ENCODE measurements at places on chromosomes 1 and 21.

GRCh38 chr1:4394366-4394765 lies 260.0 kb upstream of the AJAP1 start:
- DNase-seq: no peak

DNA sequence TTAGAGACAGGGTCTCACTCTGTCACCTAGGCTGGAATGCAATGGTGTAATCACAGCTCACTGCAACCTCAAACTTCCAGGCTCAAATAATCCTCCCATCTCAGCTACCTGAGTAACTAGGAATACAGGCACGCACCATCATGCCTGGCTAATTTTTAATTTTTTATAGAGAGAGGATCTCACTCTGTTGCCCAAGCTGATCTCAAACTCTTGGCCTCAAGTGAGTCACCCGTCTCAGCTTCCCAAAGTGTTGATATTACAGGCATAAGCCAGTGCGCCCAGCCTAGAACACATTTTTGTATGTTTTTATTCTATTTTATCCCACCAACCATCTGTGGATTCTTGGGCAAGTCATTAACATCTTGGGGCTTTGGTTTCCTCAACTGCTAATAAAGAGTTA lies 100.5 kb downstream of the AK5 start:
- no peak for DNase-seq

GRCh38 chr1:31099293-31100032 lies 33.9 kb upstream of the PUM1 start:
- no peak for DNase-seq

- DNase-seq: no peak
These were observed 363.1 kb downstream of the PLPP3 start for GRCh38 chr1:56216218-56216617.

GRCh38 chr1:74396462-74396861 lies 115.9 kb downstream of the LRRC53 start:
- no peak for DNase-seq

- no peak for DNase-seq
These were observed 62.6 kb upstream of the MACF1 start for GRCh38 chr1:39141925-39142324.

DNA sequence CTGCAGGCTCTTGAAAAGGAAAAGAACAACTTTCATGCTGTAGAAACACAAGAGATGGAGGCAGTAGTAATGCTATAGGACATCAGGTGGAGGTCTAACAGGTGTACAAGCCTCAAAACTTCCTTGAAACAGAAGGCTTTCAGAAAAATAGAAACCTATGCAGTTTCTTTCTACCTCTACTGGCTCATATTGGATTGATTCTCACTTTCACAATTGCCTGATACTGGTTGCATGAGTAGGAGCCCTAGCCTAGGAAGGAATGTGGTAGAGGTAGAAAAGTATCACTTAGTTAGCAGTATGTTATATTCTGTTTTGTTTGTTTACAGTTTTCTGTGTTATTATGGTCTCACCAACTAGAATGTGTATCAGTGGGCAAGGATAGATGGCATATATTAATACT lies 175.4 kb upstream of the GORAB start:
- no peak for DNase-seq

GRCh38 chr1:238406098-238406860 lies 515.6 kb upstream of the ZP4 start:
- DNase-seq: no peak

DNA sequence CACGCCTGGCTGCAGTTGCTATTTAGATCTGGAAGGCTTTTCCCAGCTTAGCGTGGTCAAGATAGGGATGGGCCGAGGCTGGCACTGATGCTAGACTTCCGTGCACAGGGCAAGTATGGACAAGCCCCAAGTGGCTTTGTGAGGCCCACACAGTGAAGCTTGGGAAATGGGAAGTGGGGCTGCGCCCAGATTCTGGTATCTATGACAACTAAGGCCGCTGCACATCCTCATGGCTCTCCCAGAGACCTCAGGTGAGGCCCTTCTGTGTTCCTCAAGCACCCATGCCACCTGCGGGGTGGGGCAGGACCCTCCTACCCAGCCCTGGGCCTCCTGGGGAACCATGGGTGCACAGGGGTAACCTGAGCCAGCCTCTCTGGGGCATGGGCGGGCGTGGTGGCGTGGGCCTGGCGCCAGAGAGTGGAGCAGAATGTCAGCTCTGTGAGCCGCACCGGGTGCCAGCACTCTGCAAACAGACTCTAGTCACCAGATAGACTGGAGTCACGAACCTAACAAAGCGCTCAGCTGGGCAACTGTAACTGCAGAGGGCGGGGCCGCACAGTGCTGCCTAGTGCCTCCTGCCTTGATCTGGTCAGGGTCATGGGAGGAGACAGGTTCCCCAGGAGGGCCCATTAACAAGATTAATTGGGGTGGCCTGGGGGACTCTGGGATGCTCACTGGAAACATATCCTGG lies 46.4 kb downstream of the ELF3 start:
- no peak for DNase-seq

DNA sequence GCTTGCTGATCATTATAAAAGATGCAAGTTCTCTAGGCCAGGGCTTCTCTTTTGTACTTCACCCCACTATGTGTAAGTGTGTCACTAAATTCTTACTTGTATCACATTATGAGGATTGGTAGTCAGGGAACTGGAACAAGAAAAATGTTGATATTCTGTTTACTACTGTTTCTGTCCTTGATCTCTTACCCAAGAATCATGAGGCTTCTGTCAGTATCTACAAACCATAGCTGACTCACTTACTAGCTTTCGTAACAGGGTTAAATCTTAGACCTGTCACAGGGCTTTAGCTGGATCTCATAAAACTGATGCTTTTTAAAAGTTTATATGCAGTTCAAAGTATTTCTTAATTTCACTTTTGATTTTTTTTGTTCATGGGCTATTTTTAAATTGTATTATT lies 681.2 kb downstream of the PLPP3 start:
- DNase-seq: no peak

DNA sequence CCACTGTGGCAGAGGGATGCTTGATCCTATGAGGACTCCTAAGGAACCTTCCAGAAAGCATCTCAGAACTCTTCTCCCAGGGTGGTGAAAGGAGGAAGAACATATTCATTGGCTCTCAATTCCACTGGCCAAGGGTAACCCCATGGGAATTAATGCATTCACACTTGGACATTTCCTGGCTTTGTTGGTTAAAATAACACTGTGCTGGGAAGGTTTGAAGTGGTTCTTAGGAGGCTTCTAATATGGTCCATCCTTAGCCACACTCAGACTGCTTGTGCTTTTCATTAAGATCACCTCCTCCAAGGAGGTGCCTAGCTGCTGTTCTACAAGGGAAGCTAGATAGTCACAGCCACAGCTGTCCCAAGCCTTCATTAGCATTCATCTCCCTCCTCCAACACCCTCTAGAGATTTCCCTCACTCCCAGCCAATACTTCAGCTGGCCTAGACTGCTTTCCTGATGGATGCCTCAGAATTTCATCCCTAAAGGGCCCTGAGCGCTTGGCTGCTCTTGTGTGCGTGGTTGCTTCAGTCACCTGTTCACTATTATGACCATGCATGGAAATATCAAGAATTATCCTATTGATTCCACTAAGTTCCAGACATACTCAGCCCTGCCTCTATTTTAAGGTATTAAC lies 544.4 kb downstream of the PLPP3 start:
- DNase-seq: no peak

DNA sequence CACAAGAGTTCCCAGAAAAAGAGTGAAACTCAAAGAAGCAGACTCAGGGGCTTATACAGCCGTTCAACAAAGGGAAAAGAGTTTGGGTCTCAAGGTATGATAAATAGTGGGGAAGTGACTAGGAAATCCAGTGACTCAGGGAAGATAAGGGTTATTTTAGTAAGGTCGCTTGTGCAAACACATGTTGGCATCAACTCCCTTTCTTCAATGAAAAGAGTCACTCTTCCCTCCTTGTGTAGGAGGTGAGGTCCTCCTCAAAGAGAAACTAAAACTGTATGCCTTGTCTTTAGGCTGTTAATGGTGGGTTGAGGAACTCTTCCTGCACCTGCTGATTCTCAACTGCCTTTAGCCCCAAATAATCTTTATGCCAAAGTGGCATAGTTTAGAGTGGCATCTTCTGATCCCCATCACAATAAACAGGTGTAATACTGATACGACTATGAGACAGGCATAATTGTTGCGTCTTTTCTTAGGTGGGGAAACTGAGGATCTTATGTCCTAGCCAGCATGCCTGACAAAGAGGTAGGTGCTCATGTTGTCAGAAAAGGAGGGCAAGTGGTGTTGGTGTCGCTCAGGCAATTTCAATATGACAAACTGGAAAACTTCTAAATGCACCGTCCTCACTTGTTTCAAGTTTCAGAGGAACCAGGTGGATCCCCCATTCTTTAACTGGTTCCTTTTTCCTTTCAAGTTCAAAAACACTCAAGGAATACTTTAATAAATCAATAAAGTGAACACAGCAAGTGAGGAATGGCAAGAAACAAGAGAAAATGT lies 294.1 kb upstream of the RUNX1 start:
- DNase-seq: no peak

DNA sequence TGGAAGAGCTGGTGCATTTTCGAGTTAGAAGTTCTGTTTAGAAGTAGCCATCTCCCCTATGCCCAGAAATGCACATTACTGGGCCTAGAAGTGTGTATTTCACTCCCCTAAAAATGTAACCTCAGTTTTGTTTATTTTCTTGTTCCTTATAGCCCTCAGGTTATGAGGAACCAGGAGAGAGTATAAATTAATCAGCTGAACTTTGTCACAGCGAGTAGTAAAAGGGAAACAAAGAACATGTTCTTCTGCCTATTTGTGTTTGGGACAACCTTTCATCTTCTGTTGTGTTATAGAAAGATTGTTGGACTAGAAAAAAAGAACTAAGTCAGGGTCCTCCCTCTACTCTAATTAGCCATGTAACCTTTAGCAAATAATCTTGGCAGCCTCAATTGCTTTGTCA lies 160.5 kb upstream of the PDE4B start:
- no peak for DNase-seq

GRCh38 chr1:94799206-94799605 lies 21.0 kb upstream of the SLC44A3 start:
- no peak for DNase-seq

- DNase-seq: no peak
These were observed 30.2 kb downstream of the EYA3 start for GRCh38 chr1:28058168-28058567.
